ENCODE measurements at places on chromosomes 5 and 9.

GRCh38 chr5:154467655-154468354, 10.2 kb downstream of the HAND1 start:
- DNase-seq = peak; percentile 58

- no peak for DNase-seq
Observed at GRCh38 chr9:119412399-119412798, 43.2 kb upstream of the BRINP1 start.

GRCh38 chr5:172031894-172032461, 25.5 kb upstream of the FBXW11 start:
- DNase-seq = no peak

DNA sequence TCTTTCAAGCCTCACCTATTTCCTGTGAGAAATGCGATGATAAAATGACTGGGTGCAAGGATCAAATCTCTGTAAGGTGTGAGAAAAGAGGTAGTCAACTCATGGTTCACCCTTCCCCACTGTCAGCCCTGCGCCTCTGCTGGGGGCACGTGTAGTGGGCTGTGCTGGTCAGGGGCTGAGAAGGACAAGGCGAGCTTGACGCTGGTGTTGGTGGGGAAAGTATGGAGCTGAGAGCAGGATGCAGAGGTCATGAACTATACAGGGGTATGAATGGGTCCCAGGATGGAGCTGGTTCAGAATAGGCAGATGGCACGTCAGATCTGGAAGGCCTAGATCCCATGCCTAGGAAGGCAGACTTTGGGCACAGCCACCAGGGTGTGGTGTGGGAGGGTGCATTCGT, 20.6 kb downstream of the PITX1 start:
- no peak for DNase-seq

GRCh38 chr9:38255599-38255998, 136.9 kb upstream of the ALDH1B1 start:
- no peak for DNase-seq

DNA sequence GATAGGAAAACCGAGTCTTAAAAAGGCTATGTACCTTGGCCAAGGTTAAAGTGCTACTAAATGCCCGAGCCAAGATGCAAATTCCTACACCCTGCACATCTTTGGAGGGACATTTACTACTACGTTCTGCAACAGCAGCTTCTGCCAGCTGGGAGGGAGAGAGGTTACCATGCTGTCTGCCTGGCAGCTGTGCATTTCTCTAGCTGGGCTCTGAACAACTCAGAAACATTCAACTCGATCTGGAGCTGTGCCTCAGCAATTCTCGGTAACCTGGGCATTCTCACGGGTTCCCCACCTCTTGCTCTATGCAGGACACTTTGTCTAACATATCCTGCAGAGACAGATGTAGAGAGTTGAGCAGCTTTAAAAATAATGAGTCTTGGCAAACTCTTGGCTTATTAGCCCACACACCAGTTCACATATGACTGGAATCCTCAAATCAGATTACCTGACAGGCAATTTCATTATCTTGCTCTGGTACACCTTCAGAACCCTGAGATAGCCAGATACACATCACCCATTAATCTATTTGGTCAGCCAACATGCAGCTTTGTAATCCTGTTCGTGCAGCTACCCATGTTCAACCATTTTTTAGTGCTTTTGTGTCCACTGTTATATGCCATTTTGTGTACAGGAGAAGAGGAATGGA, 115.8 kb downstream of the EFNA5 start:
- no peak for DNase-seq

DNA sequence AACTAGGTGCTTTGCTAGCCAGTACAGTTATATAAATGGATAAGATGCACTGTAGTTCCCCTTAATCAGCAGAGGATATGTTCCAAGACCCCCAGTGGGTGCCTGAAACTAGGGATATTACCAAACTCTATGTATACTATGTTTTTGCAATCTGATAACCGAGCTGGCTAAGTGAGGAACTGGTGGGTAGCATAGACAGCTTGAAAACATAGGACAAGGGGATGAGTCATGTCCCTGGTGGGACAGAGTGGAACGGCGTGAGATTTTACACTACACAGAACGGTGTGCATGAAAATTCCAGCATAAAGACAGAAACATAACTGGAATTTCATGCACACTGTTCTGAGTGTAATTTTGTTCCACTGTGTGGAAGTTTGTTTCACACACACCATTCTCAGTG, 86.9 kb downstream of the BASP1 start:
- peak; percentile 26 for DNase-seq

DNA sequence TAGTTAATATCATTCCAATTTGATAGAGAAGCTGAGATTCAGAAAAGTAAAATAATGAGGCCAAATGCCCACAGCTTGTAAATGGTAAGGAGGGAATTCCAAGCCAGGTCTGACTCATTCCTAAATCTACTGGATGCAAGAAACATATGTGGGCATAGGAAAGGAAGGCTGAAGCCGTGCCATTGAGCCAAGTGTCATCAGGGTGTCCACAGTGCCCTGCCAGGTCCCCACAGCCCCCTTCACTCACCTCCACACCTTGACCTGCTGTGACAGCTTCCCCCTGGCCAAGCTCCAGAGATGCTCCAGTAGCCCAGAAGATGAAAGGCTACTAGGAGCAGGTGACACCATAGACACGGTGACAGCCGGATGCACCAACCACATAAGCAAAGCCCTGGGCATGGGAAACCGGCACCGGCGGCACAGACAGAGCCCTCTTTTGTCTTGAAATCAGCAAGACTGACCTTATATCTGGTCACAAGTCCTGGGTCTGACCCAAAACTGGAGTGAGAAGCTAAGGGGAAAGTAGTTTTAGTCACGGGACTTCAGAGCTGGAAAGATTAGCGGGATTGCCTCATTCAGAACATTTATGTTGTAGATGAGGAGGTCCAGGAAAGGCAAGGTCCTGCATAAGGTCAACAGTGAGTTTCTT, 20.1 kb upstream of the FAT2 start:
- no peak for DNase-seq

- no peak for DNase-seq
Observed at GRCh38 chr5:5278815-5279381, 138.8 kb downstream of the ADAMTS16 start.

DNA sequence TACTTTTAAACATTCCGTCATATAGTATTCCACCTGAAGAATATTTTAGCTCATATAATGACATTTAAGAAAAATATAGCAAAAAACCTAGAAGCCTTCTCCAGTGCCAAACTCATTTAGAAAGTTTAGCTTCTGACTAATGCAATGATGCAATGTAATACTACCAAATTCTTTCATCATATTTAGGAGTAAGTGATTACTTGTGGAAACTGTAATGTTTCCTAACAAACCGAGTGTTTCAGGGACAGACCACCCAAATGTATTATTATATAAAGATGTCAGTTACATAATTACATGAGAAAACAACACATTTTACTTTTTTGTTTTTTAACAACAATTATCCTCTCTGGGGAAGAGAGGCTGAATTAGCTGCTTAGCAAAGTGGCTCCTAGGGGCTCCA, 316.2 kb downstream of the ARL15 start:
- DNase-seq = peak; percentile 82

- no peak for DNase-seq
Observed at GRCh38 chr5:137716337-137716736, 19.6 kb downstream of the KLHL3 start.

GRCh38 chr9:32992595-32993238, 8.7 kb downstream of the APTX start:
- DNase-seq = no peak

GRCh38 chr9:93677641-93678136, 101.3 kb downstream of the PHF2 start:
- no peak for DNase-seq

DNA sequence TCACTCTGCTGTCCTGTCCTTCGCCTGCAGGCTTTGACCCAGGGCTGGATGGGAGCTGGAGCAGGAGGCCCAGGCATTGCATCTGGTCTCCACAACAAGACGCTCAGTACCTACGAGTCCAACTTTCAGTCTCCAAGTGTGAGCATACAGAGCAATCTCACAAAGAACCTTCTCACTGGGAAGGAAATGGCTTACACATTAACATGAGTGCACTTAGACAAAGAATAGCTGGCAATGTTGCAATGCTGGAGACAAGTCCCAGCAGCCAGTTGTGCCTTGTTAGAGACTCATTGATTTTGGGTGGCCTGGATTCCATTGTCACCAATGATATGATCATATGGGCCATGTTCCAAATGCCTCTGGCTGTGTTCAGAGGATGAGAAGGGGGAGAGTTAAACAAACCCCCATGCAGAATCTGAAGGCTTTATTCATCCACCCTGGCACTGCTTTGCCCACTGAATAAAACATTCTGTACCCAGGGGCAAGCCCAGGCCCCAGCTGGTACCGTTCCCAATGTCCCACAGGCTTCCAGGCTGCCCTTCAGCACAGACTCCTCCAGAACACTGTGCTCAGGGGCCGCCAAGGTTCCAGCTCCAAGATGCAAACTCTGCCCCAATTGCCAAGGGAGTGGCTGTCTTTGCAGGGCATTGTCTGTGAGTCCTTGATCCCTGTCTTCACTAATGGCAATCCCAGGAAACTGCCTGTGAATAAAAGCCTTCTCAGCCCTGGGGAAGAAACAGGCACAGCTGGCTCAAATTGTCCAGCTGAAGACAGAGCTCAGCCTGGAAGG, 185.5 kb downstream of the HSD17B3 start:
- no peak for DNase-seq

GRCh38 chr9:112725961-112726360, 8.0 kb upstream of the INIP start:
- DNase-seq = no peak

DNA sequence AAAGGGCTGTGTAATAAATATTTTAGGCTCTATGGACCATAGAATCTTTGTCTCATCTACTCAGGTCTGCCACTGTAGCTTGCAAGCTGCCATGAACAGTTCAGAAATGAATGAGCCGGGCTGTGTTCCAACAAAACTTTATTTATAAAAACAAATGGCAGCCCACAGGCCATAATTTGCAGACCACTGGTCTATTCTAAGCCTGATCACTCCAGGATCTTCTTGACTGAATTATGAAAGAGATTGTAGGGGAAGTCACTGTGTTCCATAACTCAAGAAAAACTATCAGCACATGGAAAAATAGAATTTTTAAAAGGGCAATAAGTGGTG, 11.4 kb upstream of the C1QTNF3 start:
- no peak for DNase-seq

GRCh38 chr5:93330506-93330905, 250.5 kb downstream of the NR2F1-AS1 start:
- DNase-seq = no peak

DNA sequence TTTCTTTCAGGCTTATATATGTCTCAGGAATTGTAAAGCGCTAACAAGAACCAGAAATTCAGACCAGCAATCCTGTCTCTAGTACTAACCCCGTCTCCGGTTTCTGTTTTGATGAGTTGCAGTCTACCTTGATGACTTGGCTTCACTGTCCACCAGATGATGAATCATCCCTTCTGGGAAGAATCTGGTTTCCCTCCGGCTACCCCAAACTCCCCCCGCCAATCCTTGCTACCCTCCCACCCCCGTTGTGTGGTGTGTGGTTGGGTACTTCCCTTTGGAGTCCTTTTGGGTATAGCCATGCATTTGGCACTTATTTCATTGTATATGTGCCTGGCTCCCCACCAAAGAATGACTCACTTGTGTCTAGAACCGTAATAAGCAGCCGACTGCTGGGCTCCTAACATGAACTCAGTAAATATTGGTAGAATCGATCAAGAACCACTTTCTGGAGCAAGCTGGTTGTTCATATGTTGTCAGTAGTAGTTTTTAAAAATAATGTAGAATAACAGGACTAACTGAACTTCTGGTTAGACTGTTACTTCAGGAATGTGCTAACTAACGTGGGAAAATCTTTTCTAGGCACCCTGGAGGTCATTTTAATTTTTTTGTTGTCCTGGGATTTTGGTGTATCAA, 8.3 kb upstream of the TGFBI start:
- DNase-seq = peak; percentile 100

- no peak for DNase-seq
Observed at GRCh38 chr9:96115836-96116235, 186.1 kb downstream of the HSD17B3 start.

DNA sequence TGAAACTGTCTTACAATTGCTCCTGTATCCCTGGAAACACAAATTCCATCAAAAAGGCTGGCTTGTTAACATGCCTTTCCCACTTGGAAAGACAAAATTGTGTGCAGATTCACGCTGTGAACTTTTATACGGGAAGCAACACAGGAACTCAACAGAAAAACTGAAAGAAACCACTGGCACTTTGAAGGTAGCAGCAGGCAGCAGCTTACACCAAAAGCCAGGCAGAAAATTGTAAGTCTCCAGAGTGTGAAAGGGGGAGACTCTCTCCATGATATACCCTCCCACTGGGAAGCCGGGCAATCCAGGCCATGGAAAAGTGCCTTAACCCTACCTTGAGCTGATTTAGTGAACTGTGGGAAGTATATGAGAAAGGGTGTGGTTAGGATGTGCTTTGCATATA, 943.7 kb downstream of the CDH18 start:
- DNase-seq = no peak

DNA sequence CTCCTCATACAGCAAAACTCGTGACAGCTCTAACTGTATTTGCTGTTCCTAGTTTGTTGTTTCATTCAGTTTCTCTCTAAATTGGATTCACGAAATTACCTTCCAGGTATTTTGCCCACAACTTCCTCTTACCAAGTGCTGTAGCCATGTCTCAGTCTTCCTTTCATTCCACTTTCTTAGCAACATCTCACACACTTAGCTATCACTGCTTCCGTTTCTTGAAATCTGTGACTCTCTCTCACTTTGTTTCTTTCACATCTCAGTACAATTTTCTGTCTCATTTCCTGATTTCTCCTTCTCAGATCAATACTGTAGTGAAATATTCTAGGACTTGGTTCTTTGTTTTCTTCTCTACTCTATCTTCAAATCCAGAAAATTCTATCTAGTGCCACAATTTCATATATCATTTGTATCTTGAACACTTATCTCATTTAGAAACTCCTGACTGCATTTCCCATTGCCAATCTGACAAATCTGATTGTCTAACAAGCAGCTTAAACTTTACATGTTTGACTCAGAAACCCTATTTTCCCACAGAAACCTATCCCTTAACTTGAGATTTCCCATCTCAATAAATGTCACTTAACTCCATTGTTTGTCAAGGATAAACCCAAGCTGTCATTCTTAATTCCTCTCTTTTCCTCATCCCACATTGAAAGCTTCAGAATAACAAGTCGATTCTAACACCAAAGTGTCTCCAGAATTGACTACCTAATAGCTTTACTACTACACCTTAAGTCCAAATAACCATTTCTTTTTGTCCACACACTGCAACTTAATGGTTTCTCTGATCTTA, 303.1 kb downstream of the CDH12 start:
- DNase-seq = no peak

DNA sequence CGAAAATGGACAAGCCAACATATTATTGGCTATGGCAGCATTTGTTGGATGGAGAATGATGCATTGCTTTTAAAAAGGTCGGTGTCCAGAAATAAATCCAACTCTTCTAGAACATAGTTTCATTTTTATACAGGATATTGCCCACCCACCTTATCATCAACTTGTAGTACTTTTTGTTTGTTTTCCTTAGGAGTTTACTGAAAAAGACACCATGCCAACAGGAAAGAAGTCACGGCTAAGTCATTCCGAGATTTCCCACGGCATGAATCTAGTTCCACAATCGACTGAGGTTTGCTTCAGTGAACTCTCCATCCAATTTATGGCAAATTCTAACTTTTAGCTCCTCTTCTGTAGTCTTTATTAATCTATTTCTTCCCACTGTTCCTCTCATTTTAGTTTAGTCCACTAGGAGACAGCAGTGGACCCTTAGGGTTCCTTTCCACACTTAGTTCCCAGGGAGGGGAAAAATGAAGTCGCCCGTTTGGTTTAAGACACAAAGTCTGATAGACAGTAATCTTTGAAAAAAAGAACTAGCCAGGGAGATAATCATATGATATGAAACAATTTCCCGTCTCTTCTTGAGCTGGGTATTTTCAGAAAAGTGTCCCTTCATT, 237.5 kb downstream of the AP3B1 start:
- no peak for DNase-seq

GRCh38 chr9:14098486-14099180, 215.3 kb downstream of the NFIB start:
- no peak for DNase-seq

Data from fibroblast of skin of right quadriceps (primary cell).